Activated CD4-positive, alpha-beta T cell treated with anti-CD3 and anti-CD28 coated beads, Interleukin-2, amount 50 U/mL, for 4 hours (primary cell): ENCODE measurements at places on chromosomes 6 and 20.

DNA sequence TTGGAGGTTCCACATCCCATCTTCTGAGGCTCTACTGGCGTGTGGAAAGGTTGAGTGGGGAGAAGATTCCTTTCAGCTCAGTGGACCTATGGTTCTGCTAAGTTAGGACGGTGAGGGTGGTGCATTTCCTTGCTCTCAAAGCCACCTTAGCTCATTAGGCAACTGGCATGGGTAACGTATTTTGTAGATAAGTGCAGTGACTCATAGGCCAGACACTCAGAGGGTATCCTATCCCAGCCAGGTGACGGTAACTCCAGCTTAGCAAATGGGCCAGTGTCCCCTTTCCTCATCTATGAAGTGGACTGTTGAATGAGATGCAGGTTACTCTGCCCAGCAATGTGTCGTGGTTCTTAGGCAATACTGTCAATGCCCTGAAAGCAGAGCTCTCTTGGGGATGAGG is 3.7 kb downstream of the RPS6KA2 start:
- DNase-seq = no peak

DNA sequence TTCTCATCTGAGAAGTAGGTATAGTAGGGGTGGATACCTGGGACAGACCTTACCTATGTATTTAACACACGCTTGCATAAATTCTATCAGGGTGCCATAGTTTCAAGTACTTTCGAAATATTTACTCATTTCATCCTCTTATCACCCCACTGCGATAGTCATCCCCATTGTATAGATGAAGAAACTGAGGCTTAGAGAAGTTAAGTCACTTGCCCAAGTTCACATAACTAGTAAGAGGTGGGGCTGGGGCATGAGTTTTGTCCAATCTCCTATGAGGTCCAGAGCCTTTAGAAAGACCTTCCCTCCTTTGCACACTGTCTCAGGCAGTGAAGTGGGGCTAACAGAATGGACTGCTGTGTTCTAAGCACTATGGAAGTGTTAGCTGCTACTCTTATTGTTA is 6.2 kb downstream of the TULP1 start:
- DNase-seq = no peak

DNA sequence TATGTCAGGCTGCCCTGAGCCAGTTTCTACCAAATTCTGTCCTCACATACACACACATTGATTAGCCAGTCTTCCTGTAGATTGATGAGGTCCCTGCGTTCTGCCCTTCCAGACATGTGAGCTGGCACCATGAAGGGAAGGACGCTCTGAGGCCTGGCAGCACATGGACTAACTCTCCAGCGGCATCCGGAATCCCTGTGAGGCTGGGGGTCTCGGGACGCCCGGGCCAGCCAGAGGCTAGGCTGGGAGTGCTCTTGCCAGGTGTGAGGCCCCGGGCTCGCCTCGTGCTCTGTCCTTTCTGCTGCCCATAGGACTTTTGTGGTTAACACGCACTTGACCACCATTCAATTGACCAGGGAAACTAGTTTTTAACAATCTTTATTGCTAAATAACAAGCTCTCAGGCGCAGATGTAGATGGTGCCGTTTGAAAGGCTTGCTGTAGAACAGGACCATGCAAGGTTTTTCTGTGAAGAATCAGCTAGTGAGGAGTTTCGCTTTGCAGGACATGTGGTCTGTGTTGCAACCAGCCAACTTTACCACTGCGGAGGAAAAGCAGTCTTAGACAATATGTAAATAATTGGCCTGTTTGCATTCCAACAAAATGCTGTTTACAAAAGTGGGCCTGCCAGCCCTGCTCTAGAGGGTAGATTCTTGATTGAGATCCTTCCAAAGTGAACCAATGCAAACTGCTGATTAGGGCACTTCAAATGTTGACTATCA is 29.3 kb downstream of the FOXF2 start:
- DNase-seq = no peak

GRCh38 chr6:152636609-152637295 is 410 bp downstream of the SYNE1 start:
- no peak for DNase-seq

DNA sequence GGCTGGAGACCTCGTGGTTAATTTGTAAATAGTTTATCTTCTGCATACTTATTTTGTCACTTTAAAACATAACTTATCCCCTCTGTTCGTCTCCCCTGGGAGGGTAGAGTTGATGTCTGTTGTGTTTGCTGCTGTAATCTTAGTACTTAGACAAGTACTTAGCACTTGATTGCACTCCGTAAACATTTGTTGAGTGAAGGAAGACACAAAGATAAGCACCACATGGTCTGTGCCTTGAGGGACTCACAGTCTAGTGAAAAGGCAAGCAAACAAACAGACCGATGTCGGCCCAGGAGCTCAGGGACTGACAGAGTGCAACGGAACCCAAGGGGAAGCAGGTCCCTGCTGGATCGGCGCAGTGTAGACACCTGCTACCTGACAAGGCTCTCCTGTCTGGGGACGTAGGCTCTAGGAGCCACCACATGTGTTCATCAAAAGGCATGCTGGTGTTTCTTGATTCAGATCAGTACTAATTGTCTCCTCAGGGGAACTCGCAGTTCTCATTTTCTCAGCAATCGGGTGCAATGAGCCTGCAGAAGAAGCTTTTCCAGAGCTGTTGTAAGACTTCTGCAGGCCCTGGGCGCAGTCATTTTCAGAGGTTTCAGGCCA is 31.4 kb downstream of the EDN3 start:
- DNase-seq = no peak

DNA sequence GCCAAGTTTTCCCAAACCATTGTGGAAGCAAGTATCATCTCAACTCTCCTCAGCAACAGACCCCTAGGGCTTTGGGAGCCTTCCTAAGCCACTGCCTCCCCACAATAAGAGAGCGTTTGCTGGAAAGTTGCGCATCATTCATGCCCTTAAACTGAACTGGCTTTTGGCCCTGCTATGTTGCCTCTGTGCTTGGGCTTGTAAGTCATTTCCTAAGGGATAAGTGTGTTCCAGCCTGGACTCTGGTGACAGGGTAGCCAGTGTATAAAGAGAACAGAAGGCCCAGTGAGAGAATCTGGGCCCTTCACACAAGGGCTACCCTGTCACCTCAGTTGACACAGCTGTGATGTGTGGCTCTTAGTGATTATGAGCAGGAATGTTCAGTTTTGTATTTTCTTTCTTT is 77.8 kb downstream of the COL9A1 start:
- no peak for DNase-seq

DNA sequence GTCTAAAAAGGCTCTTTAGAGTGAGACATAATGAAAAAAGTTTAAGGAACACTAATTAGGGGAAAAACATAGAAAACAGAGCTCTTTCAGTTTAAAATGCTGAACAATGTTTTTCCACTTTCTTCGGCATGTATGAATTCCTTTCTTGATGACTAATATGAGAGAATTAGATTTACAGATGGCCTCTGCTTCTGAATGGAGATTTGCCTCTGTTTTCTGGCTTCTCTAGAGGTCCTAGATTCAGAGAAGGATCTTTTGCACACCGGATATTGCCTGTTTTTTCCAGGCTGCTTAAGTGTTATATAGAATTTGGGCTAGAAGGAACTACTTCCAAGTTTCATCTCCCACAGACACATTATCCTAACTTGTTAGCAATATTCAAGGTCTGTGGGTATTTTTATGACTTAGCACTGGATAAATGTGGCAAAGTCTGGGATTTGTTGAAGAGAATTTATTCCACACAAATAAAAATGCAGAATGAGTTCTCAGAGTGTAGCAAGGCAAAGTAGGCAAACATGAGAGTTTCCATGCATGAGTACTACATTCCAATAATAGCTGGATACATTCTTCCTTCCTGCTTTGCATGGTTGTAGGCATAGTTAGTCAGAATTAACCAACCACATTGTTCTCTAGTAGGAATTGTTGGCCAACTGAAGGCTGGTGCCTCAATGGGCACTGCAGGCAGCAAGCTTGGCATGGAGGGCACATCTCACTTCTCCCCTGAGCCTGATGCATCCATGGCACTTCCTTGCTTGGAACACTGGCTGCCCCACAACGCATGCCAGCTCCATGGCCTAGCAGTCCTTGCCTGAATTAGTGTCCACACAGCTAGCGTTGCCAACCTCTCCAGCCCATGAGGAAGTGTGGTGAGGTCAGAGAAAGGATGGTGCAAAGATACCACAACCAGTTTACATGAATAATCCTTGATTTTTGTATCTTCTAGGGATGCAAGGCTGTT is 224.2 kb downstream of the CLIC5 start:
- no peak for DNase-seq

DNA sequence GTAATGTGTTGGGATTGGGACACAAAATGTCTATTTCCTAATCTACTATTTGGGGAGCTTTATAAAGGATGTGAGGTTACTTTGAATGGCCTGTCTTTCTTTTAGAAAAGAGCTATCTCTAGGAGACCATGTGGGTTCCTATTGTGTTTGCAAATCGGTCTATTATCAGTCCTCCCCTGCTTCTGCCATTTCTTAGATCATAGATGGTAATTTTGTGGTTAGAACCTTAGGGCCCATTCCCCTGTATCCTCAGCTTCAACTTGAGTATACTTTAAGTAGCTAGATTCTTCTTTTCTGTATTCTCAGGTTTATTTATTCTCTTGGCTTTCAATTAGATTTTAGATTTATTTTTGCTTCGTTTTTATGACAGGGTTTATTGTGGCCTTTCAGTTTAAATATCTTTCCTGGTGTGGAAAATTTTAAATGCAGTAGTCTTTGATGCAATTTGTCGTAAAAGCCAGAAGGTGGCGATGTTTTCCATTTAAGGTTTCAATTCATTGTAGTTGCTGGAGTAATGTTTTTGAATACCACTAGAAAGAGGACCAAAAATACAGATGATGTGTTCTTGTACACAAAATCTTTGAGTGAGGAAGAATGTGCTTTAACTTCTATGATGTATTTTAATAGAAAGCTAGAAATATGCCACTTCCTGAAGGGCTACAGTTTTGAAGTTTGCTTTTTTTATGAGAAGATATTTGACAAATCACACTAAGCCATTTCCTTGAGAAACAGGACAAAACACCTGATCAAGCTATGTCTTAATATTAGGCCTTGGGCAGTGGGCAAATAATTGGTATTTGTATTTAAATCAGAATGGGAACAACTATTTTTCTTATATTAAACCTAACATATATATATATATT is 20.3 kb downstream of the TBPL1 start:
- DNase-seq = no peak

GRCh38 chr20:47352332-47353238 is 3.9 kb downstream of the ZMYND8 start:
- no peak for DNase-seq

DNA sequence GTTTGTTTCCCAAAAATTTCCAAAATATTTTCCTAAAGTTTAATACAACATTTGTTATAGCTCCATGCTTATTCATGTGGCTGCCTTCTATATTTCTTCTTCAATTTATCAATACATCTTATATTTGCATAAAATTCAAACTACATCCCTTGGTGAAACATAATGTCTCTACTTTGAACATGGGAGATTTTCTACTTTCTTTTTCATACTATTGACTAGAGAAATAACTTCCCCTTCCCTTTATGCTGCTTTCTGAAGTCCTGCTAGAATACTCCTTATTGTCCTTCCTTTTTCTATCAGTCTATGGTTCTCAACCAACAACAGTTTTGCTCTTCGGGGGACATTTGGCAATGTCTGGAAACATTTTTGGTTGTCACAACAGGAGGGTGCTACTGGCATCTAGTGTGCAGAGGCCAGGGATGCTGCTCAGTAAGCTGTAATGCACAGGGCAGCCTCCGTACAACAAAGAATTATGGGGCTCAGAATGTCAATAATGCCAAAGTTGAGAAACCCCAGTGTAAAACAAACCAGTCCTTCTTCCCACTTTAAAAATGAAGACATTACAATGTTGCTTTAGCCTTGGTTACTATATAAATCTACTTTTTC is 29.9 kb downstream of the MKKS start:
- DNase-seq = no peak

- DNase-seq = no peak
These were observed 679 bp upstream of the RING1 start for GRCh38 chr6:33207552-33208090.
